ENCODE measurements at places on chromosomes 6 and 20.

- no peak for DNase-seq
These were observed 280.5 kb upstream of the PRND start for GRCh38 chr20:4441191-4441590.

- DNase-seq, result peak; percentile 45
These were observed 291.8 kb downstream of the BMP7 start for GRCh38 chr20:56974499-56975250.

DNA sequence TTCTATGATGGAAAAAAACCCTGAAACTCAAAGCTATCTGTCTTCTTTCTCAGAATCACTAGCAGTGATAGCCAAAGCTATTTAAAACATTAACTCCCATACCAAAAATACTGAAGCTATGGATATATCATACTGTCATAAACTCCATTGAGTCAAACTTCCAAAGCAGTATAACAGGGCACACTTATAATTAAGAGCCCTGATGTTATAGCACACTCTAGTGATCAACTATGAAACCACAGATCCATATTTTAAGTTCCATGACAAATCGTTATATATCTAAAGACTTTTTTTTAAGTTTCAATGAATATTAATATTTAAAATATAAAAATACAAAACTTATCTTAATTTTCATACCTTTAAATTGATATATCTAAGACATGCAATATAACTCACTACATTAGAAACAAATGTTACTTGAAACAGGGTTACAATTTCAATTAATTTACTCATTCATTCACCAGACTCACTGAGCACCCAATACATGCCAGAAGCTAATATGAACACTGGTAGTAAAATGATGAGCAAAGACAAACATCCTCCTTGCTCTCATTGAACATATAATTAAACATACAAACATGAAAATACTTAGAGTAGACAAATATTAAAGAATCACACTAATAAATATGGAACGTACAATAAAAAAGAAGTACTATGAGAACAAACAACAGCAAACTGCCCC, 69.3 kb downstream of the IBTK start:
- DNase-seq, result peak; percentile 15

DNA sequence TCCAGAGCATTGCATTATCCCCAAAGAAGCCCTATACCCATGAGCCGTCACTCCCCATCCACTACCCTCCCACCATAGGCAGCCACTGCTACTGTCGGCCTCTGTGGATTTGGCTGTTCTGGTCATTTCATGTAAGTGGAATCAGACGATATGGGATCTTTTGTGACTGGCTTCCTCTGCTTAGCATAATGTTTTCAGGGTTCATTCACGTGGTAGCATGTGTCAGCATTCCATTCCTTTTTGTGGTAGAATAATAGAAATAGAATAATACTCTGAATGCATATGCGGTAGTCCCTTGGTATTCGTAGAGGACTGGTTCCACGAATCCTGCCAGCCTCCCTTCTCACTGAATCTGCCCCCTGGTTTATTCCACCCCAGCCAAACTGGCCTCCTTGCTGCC, 402.6 kb upstream of the SULF2 start:
- no peak for DNase-seq

DNA sequence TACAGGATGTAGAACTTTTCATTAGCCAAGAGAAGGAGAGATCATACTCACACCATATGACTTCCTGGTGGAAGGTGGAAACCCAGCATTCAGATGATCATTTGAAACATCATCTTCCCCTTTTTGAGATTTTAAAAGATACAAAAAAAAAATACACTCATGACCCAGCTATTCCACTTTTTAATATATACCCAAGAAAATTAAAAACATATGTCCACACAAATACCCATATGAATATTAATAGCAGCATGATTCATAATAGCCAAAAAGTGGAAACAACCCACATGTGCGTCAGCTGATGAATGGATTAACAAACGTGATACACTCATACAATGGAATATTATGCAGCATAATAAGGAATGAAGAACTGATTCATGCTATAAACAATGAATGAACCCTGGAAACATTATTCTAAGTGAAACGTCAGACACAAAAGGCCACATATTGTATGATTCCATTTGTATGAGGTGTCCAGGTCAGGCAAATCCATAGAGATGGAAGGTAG, 130.0 kb upstream of the SGK1 start:
- DNase-seq, result peak; percentile 33

GRCh38 chr6:96562886-96563285, at the start of gene FHL5:
TSS of gene FHL5 (plus strand) at chr6:96563128. CDS start at chr6:96603614, 40,486 bp downstream.
- DNase-seq, result no peak

- no peak for DNase-seq
These were observed 26.2 kb upstream of the MICB start for GRCh38 chr6:31471711-31472110.

- DNase-seq, result no peak
These were observed 107.1 kb upstream of the JAG1 start for GRCh38 chr20:10780901-10781300.

All from amniotic stem cell (primary cell).